Naive thymus-derived CD8-positive, alpha-beta T cell (primary cell): ENCODE measurements at places on chromosomes 7 and 10.

GRCh38 chr10:80598084-80598798, 60.5 kb downstream of the SH2D4B start:
- DNase-seq = no peak

DNA sequence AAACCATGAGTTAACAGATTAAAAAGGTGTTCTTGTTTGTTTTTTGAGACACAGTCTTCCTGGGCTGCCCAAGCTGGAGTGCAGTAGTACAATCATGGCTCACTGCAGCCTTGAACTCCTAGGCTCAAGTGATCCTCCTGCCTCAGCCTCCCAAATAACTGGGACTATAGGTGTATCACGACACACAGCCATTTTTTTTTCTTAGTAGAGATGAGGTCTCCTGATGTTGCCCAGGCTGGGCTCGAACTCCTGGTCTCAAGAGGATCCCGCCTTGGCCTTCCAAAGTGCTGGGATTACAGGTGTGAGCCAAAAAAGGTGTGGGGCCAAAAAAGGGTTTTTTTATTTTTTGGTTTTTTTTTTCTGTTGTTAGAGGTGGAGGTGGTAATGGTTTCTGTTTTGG, 29.3 kb downstream of the KMT2C start:
- DNase-seq = no peak

DNA sequence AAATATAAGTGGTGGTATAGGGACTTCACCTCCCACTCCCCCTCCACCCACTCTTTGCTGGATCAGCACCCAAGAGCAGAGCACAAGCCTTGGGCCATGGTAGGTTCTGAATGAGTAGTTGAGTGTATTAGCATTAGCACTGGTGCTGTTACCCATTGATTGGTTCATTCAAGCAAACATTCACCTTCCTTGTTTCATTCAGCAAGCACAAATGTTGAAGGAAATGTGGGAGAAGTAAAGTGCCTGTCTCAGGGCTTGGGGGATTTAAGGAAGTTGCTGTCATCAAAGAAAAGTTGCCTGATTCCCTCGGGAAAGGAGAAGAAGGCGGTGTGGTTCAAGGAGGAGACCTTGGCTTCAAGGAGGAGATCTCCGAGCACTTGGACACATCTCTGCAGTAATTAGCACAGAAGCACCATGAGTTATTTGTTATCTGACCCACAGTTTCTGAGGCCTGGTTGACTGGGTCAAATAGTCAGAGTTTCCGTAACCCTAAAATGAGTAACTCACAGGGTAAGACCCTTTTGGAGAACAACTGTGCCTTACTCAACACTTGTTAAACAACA, 17.3 kb downstream of the IL2RA start:
- DNase-seq = no peak

DNA sequence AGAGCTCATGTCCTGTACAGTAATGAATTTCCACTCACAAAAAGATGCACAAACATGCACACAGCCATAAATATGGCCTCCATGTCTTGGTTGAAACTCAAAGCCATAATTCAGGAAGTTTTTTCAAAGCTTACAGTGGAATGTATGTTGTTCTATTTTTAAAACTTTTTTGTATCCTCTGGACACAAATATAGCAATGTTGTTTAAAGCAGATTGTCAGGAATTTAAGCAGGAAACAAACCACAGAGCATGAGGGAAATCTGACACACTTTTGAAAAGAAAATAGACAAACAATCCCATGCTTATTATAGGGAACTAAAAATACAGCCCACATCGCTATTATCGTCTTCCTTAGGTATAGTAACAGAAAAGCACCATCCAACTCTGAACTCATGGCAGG, 21.5 kb downstream of the LRRN3 start:
- no peak for DNase-seq

DNA sequence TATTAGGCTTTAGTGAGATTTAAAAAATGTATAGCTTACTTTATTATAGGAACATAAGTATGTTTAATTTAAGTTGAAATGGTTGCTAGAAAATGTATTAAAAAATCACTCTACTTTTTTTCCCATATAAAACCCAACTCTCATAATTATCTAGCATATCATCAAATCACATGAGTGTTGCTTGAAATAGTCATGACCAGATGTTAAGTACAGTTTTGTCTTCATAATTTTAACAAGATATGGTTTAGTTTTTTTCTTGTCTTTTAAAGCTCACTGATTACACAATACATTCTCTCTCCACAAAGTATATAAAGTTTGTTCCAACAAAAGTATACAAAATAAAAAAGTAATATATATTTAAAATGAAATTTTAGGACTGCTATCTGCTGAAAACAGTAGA, 82.8 kb downstream of the HGF start:
- no peak for DNase-seq

- DNase-seq = no peak
These were observed 18.4 kb upstream of the ZCCHC24 start for GRCh38 chr10:79463578-79464496.

DNA sequence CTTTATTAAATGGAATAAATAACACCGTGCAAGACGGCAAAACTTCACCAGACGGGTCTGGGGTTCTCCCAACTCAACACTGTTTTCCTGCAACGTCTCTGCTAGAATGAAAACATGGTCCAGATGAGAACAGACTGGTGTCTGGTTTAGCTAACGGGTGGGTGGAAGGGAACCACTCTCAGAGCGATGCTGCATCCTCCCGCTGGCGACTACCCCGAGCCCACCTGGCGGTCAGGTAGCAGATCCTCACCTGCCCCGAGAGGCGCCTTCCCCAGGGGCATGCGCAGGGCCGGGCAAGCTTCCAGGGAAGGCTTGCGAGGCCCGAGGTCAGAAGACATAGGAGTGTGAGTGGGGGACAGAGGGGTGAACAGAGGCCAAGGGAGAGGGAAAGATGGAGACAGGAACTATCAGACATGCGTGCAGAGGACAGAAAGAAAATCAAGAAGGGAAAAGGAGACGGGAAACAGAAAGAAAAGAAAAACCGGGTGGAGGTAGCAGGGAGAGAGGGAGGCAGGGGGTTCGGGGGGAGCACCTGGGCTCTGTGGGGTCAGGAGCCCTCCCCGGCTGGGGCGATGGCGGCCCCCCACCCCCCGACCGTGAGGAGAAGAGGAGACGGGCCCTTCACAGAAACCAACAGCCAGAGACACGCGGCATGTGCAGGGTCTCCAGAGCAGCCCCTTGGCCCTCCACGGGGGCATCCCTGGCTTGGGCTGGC, 222.0 kb downstream of the MAD1L1 start:
- DNase-seq = no peak

- no peak for DNase-seq
These were observed 49.0 kb upstream of the TPK1 start for GRCh38 chr7:144884896-144885295.

DNA sequence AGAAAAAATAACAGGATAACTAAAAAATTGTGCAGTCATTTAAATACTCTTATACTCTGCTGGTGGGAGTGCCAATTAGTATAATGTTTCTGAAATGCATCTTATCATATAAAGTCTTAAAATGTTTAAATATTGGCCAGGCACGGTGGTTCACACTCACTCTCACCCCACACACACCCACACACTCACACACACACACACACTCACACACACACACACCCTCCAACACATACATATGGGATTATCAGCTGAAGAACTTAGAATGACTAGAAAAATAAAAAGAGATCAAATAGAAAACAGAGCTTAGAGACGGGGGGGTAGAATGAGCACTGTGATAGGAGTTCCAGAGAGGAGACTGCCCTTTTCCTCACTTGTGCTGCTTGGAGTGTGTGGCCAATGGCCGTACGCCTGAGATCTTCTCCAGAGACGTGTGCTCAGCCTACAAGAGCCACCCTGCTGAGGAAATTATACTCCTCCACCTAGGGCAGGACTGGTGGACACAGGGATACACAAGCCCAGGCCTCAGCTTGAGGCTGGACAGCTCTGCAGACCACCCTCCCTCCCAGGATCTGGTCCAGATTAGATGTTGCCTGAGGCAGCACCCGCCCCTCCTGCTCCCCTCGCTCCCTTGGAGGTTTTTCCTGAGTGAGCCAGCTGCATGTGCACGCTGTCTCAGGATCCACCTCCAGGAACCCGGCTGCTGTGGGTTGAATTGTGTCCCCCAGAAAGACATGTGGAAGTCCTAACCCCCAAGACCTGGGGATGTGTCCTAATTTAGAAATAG, 26.5 kb upstream of the PRKAG2 start:
- DNase-seq = no peak

- DNase-seq = no peak
These were observed 190.1 kb downstream of the LRRTM3 start for GRCh38 chr10:67115972-67116371.

DNA sequence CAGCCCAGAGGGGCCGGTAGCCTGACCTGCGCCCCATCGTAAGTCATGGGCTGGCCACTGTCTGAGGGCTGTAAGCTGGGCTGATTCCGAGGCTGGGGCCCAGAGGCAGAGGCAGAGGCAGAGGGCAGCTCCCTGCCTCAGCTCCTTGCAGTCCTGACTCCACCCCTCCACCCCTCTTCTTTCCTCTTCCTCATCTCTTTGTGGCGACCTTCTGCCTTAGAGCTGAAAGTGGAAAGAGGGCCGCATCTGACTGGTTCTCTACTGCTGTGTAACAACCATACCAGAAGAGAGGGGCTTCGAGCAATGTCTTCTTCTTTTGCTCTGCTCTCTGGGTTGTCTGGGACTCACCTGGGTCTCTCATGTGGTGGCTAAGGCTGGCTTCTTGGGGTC, 179.1 kb downstream of the RPS24 start:
- no peak for DNase-seq
